NCI-H1436 (cell line): ENCODE measurements at places on chromosomes 6 and 20.

DNA sequence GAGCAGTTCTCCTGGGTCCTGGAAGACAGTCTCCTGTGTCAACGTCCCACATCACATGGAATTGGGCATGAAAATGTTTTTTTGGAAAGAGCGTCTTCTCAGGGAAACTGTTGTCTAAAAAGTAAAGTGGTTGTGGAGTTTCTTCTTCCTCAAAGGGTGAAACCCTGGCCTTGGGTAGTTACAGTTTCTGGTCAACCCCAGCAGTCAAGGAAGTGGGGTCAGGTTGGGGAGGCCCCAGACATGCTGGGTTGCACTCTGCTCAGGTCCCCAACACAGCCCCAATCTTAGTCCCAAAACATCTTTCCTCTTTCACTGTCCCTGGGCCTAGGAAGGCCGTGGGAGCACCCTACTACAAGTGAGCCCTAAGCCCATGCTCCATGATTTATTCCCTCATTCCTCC, 996 bp upstream of the NFKBIE start:
- no peak for DNase-seq

GRCh38 chr20:44404204-44405181, 49.0 kb downstream of the HNF4A start:
- DNase-seq, result no peak

DNA sequence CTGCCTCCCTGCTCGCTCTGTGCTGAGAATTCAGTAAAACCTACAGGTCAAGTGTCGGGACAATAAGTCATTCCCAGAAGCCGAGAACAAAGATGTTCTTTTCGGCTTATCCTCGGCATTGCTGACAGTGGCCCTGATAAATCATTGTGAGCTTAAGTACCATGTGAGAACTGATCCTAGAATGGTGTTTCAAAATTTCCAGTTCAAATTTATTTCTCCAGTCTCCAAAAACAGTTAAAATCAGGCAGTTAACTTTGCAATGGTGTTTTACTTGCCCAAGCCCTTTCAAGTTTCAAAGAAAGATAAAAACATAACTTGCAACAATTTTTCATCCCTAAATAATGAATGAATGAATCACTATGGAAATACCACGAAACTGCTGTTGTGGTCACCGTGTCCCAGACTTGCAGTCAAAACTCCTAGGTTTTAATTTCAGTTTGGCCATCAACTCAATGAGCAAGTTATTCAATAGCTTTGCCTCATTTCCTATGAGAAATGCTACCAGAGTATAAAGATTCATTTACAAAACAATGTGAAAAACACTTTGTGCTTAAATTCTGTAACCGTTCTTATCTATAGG, 4.3 kb downstream of the ATP5F1E start:
- no peak for DNase-seq

- DNase-seq, result no peak
These were observed 171.7 kb upstream of the PDE10A start for GRCh38 chr6:165834613-165835259.

GRCh38 chr20:51593584-51593983, 51.1 kb upstream of the NFATC2 start:
- DNase-seq, result no peak

GRCh38 chr20:17620371-17621228, 50.7 kb downstream of the DSTN start:
- no peak for DNase-seq

DNA sequence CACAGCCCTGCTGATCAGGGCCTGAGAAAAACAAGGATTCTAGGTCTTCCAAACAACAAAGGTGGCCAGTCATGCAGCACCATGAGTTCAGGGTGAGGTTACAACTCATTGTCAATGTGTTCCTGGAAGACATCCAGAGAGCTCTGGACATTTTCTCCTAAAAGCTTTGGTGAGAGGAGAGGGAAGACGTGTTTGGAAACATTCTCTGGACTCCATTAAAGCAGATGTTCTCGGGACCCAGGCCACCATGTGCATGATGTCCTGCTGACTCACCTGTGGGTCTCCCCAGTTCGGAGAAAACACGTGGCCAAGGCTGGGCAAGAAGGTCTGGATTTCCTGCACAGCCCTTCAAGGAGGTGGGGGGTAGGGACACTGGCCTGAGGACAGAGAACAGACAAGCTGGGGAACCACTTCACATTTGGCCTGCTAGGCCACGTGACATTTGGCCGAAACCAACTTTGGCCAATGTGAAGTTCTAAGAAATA, 61.6 kb downstream of the KCNB1 start:
- no peak for DNase-seq

- DNase-seq, result no peak
These were observed 85.2 kb upstream of the PLCB4 start for GRCh38 chr20:8983478-8984345.

DNA sequence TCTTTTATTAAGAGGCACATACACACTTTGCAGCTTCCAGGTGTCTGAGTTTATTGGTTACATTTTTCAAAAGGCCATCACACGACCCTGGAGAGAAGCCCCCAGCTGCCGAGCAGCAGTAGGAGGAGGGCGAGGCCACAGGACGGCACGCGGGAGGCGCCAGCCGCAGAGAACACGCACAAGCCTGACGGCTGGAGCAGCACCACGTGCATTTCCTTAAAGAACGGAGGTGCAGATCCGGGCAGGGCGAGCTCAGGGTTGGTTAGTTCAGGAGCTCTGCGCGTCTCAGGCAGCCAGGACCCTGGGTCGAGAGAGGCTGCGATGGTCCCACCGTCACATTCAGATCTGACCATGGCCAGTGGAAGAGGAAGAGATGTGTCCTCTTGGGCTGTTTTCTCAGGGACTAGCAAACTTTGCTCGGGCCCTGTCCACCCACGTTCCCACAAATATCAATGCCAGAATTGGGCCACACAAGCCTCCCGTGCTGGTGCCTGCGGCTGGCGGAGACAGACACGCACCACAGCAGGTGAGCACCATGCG, 121.4 kb upstream of the AFDN start:
- DNase-seq, result no peak

DNA sequence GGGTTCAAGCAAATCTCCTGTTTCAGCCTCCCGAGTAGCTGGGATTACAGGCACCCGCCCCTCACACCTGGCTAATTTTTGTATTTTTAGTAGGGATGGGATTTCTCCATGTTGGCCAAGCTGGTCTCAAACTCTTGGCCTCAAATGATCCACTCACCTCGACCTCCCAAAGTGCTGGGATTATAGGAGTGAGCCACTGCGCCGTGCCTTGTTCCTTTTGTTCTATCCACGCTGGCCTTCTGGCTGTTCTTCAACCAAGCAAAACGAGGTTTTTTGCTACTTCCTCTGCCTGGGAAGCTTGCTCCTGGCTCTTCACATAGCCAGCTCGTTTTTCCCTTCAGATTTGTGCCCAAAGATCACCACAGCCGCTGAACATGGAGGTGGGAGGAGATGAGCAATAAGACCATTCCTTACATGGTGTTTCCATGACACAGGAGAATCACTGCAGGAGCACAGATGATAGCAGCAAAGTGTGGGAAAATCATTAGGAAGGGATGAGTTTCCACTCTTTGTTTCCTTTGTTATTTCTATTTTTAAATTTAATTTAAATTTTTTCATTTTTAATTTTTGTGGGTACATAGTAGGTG, 201.0 kb upstream of the ZNF217 start:
- DNase-seq, result no peak

- no peak for DNase-seq
These were observed 154.2 kb downstream of the DOK5 start for GRCh38 chr20:54629632-54630031.

DNA sequence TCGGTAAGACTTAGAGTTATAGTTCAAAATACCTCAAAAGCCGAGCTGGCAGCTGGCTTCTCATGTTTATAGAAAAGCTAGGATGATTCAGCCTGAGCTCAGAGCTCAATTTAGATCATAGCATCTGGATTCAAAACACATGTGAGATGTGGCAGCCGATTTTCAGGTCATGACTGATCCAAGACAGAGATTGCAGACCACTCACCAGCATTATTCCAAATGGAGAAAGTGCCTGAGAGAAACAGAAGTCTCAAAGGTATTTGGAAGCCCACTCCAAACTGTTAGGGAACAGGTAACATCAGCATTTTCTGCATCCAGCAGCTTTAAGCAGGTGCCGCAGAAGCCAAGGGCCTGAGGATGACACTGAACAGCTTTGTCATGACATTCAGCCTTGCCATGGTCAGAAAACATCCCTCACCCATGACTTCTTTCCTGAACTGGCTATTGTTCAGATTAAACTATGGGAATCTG, 102.2 kb downstream of the BACH2 start:
- DNase-seq, result no peak

- no peak for DNase-seq
These were observed 87.8 kb downstream of the PLEKHG1 start for GRCh38 chr6:150687508-150687907.

DNA sequence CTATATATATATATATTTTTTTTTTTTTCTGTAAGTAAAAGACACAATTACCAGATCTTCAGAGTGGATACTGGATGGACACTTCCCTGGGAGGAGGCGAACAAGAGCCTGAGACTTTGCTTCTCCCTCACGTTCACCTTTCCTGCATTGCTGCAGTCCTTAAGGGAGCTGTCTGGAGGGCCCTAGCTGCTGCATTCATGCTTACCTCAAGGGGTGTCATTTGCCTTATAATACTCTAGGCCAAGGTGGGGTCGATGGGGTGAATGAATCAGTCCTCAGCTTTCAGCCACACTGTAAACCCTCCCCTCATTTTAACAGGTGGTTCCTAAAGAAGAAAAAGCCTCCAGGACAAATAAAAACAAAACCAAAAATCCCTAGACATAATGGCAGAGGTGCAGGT, 34.8 kb upstream of the CD83 start:
- DNase-seq, result no peak

DNA sequence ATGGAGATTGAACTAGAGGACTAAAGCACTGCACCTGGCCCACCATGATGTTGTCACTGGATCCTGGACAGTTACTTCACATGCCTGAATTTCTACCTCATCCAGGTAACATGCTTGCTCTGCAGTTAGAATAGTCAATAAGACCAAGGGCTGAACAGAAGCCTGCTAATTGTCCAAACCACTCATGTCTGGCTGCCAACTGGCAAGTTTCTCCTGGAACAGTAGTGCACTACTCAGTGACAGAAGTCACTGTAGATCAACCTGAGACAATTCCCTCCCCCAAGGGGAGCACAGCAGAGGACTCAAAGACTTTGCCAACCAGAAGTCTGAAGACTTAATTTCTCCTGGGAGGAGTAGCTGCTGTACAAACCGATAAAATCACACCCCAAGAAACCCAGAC, 454.6 kb upstream of the MARCKS start:
- DNase-seq, result no peak

GRCh38 chr6:130405549-130405948, 39.7 kb downstream of the TMEM200A start:
- no peak for DNase-seq

DNA sequence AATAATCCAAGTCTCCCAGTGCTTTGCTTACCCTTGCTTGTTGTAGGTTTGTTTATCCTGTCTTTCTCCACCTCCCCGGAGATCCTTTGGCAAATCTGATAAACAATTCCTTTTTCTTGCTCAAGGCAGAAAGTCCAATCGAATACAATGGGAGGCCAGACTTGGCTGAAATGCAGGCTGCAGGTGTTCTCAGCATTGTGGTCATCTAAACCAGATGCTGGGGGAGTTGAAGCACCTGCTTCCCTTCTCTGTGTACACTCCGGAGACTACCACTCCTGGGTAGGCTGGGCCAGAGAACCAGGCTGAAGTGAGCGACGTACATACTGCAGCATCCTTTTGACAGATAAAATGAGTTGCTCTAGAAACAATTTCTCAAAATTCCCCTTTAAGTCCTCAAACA, 82.6 kb upstream of the PREP start:
- DNase-seq, result no peak

DNA sequence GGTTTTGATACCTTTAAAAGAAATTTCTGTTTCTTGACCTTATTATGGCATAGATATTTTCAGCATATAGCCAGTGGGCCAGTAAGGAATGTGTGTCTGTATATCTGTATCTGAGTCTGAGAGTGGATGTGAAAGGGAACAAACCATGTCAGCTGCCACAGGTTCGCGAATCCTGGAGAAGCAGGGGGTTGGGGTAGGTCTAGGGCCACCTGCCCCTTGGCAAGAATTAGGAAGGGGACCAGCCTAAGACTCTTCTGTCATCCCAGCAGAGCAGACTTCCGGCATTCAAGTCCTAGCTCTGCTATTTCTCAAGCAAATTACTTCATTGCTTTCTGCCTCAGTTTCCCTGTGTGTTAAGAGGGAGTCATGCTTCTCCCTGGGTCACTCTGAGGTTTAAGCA, 180.3 kb upstream of the SNX9 start:
- no peak for DNase-seq

DNA sequence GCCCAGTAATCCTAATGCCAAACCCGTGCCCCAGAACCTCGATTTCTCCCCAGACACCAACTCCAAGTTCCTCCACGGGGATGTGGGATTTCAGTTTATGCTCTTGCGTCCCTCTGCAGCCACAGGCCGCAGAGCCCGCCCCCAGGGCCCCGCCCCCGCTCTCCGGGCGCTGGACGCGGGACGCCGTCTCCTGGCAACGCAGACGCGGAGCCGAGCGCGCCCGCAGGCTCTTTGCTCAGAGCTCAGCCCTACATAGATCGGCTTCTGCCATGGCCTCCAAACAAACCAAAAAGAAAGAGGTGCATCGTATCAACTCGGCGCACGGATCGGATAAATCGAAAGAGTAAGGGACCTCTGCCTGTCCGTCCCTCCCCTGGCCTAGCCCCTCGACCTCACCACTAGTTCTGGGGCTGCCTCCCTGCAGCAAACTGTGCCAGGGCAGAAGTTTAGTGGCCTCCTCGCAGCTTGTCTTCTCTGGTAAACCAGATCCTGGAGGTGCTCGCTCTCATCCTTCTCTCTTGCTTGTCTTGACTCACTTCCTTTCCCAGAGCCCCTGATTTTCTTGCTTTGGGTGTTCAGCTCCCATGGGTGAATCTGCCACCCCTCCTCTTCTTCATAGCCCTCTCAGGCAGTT, at the start of gene ADGB:
Gene ADGB, plus strand, starts transcription at position 201 of the 634 bp plus-strand sequence. Its CDS starts 69 bp downstream, at position 270.
- DNase-seq, result no peak

DNA sequence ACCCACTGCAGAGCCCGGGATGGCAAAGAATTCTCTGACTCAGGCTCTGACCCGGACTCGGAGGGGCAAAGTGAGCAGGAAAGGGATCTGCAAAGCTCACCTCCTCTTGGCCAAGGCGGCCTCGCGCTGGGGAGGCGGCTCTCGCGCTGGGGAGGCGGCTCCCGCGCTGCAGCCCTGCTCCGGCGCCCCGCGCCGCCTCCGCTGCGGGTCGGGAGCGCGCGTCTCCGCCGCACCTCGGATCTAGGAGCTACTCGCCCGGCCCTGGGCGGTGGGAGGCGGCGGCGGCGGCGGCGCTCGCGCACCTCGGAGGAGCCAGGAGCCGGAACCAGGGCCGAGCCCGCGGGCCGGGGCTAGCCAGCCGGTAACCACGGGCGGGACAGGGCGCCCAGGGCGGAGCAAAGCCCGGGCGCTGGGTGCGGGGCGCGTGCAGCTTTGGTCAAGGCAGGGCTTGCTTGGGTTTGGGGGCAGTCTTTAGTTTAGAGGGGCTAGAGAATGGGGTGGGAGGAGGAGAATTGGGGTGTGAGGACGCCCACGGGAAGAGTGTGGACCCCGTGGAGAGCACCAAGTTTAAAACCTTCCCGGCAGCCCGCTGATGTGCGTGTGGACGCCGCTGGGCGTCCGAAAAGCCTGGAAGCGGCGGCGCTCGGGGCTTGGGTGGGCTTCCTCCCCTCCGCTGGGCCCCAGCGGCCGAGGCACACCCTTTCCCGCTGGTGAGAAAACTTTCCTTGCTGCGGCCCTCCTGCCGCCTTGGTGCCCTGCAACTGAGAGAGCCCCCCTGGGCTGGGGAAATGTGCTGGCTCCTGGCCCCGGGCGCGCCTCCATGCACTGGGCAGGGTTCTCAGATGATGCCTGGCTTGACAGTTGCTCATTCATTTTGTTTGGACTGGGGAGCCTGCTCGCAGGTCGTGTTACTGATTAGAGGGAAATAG, at the start of gene MRAP2:
Gene MRAP2, plus strand, starts transcription at position 250 of the 929 bp plus-strand sequence. CDS start 21,547 bp downstream, outside the sequence.
- DNase-seq, result no peak
